ENCODE measurements at places on chromosomes 12 and 14.

DNA sequence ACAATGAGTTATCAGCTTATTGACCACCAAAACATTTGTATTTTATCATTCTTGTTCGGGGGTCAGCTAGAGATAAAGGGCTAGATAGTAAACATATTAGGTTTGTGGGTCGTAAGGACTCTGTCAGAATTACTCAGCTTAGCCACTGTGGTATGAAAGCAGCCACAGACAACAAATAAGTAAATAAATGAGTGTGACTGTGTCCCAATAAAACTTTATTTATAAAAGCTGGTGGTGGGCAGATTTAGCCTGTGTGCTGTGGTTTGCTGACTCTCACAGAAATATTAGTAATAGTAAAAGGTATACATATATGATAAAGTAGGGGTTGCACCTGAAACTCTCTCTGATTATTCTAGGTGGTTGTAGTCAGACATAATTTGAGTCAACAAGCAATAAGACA is 56.1 kb downstream of the TPH2 start:
- DNase-seq: no peak

DNA sequence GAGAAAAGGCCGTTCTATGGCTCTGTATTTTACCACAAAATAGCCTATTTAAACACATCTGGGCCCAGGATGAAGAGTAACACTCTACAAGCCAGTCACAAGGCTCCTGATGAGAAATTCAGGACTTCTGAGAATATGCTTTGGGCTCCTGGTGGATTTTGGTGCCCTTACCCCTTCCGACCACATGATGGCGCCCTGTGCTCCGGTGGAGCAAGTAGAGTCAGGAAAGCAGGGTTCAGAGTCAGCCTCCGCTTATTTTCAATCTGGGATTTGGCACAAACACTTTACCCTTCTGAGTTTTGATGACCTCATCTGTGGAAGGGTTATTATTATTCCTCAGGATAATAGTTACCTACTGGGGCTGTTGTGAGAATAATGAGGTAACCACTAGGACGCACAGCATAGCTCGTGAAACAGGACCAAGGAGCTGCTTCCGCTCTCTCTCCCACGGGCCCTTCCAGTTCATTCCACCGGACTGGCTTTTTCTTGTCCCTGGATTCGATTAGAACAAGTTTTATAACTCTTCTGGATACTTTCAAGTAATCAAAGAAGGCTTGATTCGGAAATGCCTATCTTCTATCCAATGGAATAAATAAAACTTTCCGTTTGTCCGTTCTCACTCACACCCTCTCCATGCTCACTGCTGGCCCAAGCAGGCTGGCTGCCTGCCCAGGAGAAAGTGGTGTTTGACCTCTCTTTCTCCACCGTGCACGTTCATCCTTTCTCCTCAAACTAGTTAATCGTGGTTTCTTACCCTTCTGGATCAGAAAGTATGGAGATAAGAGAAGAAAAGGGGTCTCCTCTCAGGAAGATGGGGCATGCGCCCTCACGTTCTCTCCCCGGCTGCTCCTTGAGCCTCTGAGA is 104.6 kb downstream of the GALC start:
- DNase-seq: no peak

DNA sequence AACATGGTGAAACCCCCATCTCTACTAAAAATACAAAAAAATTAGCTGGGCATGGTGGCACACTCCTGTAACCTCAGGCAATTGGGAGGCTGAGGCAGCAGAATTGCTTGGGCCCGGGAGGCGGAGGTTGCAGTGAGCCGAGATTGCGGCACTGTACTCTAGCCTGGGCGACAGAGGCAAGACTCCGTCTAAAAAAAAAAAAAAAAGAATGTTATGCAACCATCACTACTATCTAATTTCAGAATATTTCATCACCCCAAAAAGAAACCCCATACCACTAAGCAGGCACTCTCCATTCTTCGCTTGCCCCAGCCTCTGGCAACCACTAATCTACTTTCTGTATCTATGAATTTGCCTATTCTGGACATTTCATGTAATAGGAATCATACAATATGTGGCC is 68.8 kb upstream of the AMN start:
- no peak for DNase-seq

DNA sequence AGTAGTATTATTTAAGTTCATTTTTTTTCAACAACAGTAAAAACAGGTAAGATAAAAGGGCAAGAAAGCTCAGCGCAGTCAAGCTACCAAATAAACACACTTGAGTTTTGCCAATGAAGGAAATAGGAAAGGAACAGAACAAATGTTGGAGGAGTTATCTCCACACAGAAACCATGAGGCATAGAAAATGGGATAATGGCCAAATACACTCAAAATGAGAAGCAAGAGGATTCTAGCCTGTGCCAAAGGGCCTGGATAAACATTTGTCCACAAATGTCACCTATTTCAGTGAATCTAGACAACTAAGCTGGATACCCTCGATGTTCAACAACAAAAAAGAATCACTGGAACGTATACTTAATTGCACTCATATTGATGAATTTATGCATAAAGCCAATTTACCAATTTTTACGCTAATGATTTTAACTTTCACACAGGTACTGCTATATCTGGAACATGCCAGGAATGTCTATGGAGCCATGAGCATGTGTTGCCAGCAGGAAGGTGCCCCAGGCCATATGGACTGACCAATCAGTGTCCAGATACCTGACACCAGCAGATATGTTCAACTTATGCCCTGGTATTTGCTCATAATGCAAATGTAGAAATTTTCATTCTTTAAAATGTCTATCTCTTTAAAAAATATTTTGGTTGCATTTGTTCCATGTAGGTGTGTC is 21.1 kb downstream of the ST8SIA1 start:
- DNase-seq: no peak

DNA sequence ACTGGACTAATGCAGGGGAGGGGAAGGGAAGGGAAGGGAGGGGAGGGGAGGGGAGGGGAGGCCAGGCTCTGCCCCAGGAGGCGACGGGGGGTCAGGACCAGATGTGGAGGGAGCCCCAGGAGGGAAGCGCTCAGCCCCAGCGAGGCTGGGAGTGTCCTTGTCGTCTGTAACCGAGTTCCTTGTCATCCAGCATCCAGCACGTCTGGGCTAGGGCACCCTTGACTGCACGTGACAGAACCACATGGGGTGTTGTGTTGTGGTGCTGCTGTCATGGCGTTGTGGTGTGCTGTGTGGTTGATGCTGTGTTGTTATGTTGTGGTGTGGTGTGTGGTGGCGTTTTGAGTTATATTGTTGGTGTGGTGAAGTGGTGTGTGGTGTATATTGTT is 28.4 kb upstream of the SFSWAP start:
- no peak for DNase-seq

GRCh38 chr14:51963286-51963685 is 26.1 kb upstream of the RTRAF start:
- no peak for DNase-seq
